Osteocyte (in vitro differentiated cells): ENCODE measurements at places on chromosomes 1 and 21. TPM values are rescaled to one million over a fixed set of nuclear protein-coding genes. Genes with fewer than 3 reads are reported as not detected.

DNA sequence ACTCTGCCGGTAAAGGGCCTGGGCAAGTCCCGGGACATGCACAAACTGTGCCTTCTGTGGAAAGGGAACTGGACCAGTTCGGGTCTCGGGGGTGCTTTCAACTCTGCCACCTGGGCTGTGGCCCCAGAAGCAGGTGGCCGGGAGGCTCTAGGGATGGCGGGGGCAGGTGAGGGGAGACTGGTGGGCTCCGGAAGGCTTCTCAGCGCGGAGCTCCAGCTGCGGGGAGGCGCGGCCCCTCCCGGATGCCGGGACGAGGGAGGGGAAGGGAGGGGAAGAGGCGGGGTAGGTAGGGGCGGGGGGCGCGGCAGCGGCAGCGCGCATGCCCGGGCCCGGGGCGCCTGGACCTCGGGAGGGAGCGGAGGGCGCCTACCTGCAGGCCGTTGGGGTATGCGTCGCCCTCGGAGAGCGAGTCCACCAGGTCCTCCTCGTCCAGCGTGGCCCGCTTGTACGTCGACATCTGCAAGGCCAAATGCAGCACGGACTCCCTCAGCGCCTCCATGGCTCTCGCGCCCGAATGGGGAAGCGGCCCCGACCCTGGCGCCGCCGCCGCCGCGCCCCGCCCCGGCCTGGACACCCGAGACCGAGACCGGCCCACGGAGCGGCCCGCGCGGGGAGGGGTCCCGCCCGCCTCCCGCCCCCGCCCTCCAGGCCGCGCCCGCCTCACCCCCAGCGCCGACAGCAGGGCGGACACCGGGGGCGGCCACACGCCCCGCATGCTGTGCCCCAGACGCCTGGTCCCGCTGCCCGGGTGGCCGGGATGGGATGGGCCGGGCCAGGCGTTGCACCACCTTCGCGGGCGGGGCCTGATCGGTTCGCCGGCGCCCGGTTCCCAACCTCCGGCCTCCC lies at the start of gene ECE1:
Gene ECE1 (minus strand): TSS at position 764 of the 846 bp plus-strand sequence. CDS start 49 bp downstream, at position 715.
- no peak for DNase-seq
- H3K36me3 ChIP-seq, result peaks cover 3% of the 10 kb centered on the region

DNA sequence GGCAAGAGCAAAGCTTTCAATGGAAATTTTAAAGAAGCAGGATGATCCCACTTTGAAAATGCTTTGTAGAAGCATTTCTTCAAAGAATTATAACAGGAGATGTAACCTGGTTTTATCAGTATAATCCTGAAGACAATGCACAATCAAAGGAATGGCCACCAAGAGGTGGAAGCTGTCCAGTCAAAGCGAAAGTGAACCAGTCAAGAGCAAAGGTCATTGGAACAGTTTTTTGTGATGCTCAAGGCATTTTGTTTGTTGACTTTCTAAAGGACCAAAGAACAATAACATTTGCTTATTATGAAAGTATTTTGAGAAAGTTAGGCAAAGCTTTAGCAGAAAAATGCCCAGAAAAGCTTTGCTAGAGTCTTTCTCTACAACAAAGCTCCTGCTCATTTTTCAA lies 5.5 kb upstream of the CD84 start:
- H3K4me1 ChIP-seq, result no peaks in the 10 kb centered on the region
- peaks cover 9% of the 10 kb centered on the region for H3K27me3 ChIP-seq
- H3K36me3 ChIP-seq, result no peaks in the 10 kb centered on the region
- no peak overlapping the region for H3K27ac ChIP-seq
- H3K4me3 ChIP-seq, result no peak overlapping the region

DNA sequence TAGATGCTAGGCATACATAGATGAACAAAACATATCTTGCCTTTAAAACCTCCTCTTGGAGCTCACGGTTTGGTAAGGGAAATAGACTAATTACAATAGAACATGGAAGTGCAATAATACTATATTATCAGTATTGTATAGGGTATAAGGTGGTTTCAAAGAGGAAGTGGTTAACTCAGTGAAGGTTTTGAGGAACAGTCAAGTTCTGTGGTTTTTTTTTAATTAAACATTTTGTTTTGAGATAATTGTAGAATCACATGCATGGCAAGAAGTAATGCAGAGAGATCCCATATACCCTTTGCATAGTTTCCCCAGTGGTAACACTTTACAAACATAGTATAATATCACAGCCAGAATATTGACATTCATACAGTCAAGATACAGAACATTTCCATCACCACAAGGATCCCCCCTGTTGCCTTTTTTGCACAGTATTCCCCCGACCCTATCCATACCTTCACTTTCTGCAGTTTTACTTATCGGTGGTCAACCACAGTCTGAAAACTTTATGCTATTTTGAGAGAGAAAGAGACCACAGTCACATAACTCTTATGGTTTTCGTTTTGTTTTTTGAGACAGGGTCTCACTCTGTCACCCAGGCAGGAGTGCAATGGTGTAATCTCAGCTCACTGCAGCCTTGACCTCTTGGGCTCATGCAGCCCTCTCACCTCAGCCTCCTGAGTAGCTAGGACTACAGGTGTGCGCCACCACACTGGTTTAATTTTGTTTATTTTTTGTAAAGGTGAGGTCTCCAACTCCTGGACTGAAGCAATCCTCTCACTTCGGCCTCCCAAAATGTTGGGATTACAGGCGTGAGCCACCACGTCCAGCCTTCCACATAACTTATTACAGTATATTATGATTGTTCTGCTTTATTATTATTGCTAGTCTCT lies 60.5 kb upstream of the KIAA1614 start:
- H3K27ac ChIP-seq, result no peak overlapping the region
- peaks cover 18% of the 10 kb centered on the region for H3K4me1 ChIP-seq
- H3K4me3 ChIP-seq, result no peak overlapping the region
- no peak for DNase-seq

TDRKH gene
- total RNA-seq, result 3.0 and 3.6 TPM in 2 replicates

DNA sequence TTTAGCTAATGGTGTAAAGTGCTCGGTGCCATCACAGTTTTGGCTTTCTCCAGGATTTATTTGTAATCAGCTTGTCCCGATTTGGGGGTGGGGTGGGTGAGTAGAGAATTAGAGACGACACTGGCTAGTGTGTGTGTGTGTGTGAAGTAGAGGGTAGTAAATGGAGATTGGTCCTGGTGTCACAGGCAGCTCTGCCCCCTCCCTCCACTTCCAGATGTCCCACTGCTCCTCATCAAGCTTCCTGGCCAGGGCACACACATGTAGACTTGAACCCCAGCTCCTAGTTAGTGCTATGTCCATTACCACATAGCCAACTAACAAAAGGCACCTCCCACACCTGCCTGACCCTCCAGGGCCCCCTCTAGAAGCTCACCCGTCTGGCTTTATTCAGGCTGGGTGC lies 3.2 kb downstream of the TRNP1 start:
- no peak overlapping the region for H3K4me3 ChIP-seq
- DNase-seq, result no peak
- H3K36me3 ChIP-seq, result no peaks in the 10 kb centered on the region
- H3K27ac ChIP-seq, result peak overlapping the region; percentile 38
- H3K27me3 ChIP-seq, result no peaks in the 10 kb centered on the region
- H3K4me1 ChIP-seq, result peaks cover 76% of the 10 kb centered on the region

DNA sequence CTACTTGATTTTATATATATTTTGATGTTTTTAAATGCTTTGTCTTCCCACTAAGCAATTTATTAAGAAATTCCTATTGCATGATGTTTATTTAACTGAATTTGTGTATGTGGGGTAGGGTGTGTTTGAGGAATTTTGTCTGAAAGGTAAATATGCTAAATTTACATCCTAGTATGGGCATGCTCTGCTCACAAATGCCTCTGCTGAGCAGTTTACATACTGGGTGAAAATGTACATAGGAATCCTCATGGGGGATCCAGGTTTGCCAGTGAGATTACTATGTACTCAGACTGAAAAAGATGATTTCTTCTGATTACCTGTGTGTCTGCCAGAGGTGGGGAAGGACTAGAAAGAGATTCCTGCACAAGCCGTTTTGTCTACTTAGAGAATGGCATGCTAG lies 126.6 kb downstream of the DISP1 start:
- no peak overlapping the region for H3K4me3 ChIP-seq
- peaks cover 9% of the 10 kb centered on the region for H3K4me1 ChIP-seq
- H3K36me3 ChIP-seq, result no peaks in the 10 kb centered on the region
- no peak for DNase-seq

DNA sequence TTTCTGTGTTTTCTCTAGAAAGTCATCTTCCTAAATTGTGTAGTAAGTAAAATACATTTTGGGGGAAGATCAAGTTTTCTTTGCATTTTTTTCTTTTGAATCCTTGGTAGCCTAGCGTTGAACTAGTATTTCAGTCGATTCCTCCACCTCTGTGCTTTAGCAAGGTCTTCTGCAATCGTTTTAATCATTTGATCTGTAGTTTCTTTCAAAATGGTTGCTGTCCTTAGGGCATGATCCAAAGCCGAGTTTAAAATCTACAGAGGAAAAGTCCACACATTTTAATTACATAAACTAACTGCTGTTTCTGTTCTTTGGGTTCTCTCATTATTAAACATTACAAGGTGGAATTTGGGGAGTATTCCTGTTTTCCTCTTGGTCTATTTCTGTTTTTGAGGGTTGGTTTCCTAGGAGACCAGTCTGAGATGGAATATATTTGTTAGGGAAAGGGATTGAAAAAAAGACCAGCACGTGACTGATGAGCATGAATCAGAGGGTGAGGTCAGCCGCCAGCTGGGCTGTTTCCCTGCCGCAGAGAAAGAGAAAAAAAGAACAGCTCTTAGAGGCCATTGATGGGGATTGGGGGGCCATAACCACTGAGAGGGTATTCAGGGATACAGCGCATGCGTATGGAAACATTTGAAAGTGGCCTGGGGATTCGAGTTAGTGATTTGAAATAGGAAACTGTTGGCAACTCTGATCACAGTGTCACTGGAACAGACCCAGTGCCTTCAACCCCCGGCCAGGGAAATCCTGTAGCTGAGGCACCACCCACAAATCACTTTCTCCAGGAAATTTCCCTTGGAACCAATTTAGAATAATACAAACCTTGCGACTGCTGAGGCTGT lies 40.6 kb downstream of the AKNAD1 start:
- H3K27me3 ChIP-seq, result no peaks in the 10 kb centered on the region
- H3K36me3 ChIP-seq, result peaks cover 3% of the 10 kb centered on the region
- DNase-seq, result peak; percentile 92
- peak overlapping the region; percentile 66 for H3K4me3 ChIP-seq
- peaks cover 48% of the 10 kb centered on the region for H3K4me1 ChIP-seq
- H3K27ac ChIP-seq, result peak overlapping the region; percentile 100

HSPA13 gene
- total RNA-seq, result 54.2 and 59.1 TPM in 2 replicates

DNA sequence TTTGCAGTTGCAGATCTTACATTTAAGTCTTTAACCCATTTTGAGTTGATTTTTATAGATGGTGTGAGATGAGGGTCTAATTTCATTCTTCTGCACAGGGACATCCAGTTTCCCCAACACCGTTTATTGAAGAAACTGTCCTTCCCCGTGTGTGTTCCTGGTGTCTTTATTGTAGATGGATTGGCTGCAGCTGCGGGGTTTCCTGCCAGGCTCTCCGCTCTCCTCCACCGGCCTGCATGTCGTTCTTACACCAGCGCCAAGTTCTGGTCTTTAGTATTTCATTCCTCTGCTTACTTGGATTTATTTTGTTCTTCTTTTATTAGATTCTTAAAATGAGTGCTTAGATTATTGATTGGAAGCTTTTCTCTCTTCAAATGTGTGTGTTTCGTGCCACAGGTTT lies 98.9 kb upstream of the COL6A1 start:
- peaks cover 13% of the 10 kb centered on the region for H3K27me3 ChIP-seq
- H3K4me3 ChIP-seq, result no peak overlapping the region
- H3K4me1 ChIP-seq, result peaks cover 25% of the 10 kb centered on the region
- no peak overlapping the region for H3K27ac ChIP-seq
- no peaks in the 10 kb centered on the region for H3K36me3 ChIP-seq
